ENCODE measurements at places on chromosomes 4 and X.
A peak's percentile ranks its signal among the peaks of the same experiment; 100 is the strongest.

DNA sequence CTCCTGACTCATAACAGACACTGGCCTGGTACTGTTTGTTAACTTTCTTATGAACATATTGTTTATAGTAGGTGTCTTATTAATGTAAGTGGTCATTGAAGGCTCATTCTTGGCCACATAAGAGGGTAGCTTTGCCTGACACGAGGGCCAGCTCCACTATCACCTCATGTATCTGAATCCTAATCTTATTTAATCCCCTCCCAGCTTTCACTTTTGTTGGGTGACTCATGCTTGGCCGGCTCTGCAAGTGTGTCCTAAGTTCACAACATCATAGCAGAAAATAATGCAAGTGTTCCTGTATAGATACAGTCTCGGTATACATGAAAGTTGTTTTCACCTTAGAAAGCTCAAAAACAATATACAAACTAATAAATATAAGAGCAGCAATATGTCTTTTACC, 283.8 kb downstream of the IQCM start:
- no peak for DNase-seq

DNA sequence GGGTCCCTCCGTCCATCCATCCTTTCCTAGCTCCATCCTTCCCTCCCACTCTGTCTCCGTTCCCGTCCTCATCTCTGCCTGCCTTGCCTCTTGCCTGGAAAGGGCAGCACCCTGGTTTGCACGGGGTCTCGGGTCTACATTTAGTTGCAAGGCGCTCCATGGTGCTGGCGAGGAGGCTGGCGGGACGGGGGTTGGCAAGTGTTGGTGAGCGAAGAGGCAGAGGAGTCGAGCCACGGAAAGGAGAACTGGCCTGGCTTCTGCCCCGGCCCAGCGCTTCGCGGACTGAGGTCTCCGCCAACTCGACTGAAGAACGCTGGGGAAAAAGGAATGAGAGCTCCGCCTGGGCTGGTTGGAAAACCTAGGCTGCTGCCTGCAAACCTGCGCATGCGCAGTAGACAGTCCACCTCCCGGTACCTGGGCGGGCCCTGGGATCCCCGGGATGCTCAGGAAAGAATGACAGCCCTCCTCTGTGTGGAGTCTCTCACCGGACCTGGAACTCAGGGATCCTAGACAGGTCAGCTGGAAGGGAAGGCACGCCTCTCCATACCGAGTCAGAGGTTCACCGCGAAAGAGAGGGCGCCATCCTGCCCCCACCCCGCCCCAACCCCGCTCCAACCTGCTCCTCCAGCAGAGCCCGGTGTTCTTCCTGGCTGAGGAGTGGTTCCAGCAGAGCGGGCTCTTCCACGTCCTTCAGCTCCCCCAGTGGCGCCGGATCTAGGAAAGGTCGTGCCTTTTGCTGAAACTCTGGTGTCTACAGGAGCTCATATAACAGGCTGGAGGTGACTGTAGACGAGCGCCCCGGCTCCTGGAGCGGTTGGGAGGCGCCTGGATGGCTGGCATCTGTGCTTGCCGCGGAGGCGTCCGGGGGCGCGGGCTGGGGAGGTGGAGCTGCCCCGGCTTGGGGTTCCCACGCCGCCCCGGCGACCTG, 6.0 kb downstream of the FRG2 start:
- no peak for DNase-seq

DNA sequence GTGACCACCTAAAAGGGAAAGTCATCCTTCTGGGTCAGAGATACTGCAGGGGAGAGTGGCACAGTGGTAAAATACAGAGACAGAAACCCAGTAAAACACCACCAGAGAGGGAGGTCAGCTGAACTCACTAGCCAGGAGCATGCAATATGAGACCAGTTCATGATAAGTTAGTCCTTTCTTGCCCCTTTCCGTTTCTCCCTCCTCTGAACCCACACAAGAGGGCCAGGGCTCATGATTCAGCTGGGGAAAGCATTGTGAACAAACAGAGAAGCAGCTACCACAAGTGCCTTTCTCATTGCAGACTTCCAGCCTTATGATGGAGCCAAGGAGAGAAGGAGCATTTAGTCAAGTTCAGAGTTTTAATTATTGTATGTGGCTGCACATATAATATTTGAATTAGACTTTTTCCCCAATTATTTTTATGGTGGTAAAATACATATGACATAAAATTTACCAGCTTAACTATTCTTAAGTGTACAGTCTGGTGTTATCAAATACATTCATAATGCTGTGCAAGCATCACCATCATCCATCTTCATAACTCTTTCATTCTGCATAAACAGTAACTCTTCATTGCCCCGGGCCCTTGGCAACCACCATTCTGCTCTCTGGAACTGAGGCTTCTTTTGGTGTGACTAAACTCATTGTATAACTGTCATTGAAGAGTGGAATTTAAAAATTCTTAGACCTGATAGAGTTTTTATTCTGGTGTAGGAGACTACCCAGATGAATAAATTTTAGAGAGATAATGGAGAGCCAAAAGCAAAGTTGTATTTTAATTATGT, 114.6 kb downstream of the DDIT4L start:
- DNase-seq = no peak

GRCh38 chr4:181662383-181662782, 580.8 kb upstream of the TENM3 start:
- no peak for DNase-seq

- DNase-seq = no peak
These were observed 139.6 kb downstream of the DCLK2 start for GRCh38 chr4:150217808-150218207.

DNA sequence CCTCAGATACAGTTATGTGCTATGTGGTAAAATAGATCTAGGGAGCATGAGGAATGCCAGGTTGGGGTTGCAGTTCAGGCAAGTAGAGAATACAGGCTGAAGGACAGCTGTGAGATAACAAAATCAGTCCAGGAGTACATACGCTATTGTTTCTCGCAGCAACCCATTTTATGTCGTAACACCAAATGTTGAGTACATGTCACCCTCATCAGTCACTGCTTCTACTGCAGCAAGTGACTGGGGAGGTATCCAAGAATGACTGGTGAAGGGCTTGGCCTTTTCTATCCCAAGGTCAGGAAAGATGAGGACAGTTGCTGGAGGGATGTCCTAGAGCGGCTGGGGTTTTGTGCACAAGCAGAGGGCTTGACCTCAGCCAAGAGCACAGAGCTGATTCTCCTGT, 172.1 kb downstream of the CBR4 start:
- DNase-seq = no peak

- no peak for DNase-seq
These were observed 159.9 kb downstream of the SPRY1 start for GRCh38 chr4:123556526-123556925.

DNA sequence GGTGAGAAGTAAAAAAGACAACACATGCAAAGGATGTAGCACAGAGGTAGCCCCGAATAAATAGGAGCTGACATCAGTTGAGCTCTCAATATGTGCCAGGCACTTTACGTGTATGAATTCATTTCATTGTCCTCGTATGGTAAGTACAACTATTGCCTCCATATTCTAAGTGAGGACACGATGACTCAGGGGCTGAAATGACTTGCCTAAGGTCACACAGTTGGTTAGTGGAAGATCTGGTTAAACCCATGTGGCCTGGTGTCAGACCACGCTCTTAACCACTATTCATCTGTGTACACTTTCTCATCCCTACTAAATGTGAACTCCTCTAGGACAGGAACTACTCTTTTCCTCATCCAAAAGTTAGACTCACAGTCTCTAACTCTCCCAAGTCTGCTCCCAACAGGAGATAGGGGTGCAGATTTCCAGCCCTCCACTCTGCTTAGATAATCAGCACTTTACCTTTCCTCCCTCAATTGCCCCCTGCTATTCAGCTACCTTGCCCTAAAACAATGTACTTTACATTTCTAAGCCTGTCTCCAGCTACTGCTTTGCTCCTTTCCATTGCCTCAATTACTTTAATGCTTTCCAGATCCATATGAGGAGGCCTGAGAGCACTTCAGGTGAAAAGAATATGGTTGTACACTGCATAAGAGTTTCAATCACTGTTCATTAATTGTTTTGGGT, 58.8 kb upstream of the LHFPL1 start:
- DNase-seq = peak; percentile 4

DNA sequence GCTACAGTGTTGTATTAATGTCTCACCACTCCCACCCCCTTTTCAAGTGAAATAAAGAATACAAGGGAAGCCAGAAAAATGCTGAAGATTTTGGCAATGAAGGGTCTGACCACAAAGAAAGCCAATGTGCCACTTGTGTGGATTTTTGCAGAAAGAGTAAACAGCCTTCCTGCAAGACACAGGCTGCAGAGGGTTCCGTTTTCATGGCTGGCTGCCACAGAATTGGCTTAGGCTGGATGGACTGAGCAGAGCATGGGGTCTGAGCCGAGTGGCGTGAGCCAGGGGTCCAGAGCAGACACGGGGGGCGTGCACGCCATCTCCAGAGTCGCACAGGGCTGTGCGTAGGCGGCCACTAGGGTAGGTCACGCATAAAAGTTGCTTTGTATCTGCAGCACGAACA, 69.2 kb downstream of the MTNR1A start:
- DNase-seq = no peak

DNA sequence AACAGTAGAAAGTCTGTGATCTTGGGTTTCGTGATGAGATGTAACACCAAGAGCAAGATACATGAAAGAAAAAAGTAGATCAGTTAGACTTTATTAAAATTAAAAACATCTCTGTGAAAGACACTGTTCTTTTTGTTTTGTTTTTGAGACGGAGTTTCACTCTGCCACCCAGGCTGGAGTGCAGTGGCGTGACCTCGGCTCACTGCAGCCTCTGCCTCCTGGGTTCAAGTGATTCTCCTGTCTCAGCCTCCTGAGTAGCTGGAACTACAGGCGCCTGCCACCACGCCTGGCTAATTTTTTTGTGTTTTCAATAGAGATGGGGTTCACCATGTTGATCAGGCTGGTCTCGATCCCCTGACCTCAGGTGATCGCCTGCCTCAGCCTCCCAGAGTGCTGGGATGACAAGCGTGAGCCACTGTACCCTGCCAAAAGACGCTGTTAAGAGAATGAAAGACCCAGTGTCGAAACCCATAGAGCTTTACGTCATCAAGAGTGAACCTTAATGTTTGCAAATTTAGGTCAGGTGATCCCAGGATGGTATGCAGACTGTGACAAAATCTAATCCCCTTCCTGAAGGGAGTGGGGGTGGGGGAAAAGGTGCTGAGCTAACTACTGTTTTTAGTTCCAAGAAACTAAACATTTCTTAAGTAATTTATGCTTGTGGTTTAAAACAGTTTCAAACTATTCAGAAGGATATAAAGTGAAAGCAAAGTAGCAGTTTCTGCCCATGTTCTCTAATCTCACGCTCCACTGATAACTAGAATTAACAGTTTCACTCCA, 8.0 kb downstream of the OFD1 start:
- DNase-seq = peak; percentile 30

DNA sequence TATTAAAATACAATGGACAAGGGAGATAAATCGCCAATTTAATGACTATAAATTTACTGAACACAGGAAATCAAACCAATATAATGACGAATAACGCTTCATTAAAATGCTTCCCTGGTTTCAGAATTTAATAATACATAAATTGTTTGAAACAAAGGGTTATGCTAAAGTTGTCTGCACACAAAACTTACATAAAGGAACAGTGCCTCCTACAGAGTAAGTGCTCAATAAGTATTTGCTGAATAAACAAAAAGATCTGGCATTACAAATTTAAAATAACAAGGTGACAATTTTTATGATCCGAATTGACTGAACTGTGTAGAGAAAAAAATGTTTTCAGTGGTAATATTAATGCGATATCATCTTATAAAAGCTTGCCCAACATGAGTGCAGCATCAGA, 69.6 kb downstream of the NOCT start:
- no peak for DNase-seq

- no peak for DNase-seq
These were observed 347.8 kb downstream of the GRID2 start for GRCh38 chr4:92651536-92651935.

DNA sequence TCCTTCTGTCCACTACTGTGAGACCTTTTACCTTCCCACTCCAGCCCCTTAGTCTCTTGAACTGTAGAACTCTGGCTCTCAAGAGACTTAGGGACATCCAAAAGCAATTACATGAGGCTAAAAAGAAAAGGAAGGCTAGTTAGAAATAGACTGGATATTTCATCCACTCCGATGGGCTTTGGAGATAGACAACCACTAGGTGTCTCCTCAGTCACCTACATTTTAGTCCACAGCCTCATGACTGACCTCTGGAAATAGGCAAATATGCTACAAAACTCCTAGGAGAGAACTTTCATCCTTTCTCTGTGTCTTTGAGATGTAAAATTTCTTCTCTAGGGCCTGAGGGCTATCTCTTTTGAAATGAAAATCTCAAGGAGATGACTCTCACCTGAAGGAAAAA, 45.1 kb upstream of the LAMP2 start:
- no peak for DNase-seq

DNA sequence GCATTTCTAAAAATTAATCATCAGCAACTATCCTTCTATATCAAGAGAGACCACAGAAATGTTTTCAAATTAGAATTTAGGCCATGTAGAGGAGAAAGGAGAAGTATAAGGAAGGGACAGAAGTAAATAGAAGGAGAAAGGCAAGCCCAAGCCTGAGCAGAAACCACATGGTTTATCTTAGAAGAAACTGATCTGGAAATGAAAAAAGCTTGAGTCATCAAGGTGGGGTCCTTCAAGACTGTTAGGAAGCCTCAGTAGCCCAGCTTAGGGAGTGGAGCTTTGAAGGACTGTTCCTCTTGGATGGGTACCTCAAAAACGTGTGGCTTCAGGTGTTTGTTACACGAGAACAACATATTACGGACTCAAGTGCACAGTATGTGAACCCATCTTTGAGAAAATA, 4.5 kb downstream of the BMX start:
- no peak for DNase-seq

DNA sequence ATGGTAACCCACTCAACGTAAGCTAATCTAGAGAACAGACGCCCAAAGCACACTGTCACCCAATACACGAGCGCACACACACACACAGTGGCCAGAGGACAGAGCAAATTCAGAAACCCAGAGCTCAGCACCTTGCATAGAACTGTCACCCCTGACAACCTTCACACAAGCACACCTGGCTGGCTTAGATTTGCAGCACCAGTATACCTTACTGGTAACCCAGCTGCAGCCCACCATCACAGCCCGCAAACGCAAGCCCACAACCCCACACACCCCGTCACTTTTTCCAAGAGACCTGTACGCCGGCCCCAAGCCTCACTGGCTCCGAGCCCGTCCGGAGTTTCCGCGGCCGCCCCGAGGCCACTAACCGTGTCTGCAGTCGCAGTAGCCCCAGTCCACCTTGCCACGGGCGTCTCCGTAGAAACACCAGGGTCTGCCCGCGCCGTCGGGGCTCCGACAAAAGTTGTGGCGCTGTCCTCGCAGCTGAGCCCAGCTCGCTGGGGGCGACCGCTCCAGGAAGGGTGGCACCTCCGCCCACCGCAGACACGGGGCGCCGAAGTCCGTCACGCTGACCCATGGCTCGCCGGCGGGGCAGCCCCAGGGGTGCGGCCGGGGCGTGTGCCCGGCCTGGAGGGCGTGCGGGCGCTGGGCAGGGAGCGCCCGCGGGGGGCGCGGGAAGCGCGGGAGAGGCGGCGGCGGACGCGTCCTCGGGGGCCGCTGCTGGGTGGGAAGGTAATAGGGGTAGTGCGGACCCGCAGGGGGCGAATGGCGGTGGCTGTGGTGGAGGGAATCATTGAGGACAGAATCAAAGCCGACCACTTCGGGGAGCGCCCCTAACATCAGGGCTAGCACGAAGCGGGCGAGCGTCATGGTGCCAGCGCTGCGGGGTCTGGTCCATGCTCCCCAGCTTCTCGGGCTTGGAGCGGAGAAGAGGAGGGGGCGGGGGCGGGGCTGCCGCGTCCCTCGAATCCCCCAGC, 664 bp downstream of the PRSS12 start:
- DNase-seq = no peak
